ENCODE measurements at places on chromosomes 1 and 21.

GRCh38 chr21:31604591-31605190 lies 54.8 kb upstream of the SOD1 start:
- DNase-seq: no peak

GRCh38 chr21:14687268-14687625 lies 141.1 kb upstream of the SAMSN1 start:
- DNase-seq: no peak

DNA sequence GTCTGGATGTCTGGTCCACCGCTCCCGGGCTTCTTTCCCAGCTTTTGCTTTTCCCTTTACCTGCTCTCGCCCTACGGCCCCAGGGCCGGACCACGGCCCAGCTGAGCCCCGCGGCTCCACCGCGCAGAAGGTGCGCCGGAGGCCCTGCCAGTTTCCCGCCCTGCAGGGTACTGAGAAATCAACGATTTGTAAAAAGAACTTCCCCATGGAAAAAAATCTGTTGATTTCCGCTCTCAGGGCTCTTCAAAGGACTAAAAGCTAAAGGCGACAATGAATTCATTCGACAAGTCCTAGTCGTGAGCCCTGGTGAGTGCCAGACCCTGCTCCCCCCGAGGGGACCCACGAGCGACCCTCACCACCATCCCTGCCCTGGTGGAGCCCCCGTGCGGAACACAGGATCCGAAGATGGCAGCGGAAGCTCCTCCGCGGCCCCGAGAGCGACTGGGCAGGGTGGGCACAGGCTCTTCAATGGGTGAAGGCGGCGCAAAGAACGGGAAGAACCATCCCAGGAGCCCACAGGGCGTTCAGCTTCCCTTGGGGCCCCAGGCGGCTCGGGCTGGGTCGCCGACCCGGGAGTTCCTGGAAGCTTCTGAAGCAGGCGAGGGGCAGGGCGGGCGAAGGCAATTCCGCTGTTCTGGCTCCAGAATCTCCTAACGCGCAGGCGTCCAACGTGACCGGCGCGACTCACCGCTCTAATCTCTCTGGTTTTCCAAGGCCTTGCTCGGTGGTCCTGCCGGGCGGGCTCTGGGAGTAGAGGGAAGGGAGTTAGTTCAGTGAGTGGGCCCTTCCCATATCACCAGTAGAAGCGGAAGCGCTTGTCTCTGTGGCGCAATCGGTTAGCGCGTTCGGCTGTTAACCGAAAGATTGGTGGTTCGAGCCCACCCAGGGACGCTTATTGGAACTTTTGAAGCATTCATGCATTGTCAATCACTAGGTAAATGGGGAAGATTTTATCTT lies 6.6 kb upstream of the RNU1-2 start:
- DNase-seq: no peak

DNA sequence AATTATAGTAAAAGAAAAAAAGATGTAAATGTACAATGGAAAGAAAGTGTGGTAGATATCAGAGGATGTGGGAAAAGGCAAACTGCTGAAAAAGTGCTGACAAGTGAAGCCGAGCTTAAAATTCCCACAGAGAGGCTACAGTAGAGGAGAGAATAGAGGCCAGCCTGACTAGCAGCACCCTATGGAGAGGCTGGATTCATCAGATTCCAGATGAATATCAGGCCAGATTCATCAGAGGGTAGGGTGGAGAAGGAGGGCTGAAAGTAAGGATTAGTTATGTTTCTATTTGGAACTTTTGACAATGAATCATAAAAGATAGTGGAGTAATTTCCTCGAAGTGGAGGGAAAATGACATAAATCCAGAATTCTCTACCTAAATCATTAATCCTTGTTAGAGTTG lies 60.4 kb upstream of the NEK7 start:
- DNase-seq: no peak

DNA sequence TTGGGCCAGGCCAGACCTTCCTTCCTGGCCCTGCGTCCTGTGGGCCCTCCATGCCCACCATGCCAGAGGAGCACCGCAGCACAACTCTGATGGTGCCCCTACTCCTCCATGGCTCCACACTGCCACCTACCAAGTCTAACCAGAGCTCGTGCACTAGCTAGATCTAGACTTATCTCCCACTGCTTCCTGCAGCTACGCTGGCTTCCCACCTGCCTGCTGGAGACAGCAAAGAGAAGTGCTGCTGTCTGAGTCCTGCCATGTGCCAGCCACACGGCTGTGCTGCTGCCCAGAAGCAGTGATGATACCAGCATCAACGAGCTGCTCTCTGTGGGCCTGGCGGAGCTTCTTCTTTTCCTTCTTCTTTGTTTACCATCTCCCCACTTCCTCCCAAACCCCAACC lies 4.5 kb downstream of the GUCA2B start:
- DNase-seq: no peak

DNA sequence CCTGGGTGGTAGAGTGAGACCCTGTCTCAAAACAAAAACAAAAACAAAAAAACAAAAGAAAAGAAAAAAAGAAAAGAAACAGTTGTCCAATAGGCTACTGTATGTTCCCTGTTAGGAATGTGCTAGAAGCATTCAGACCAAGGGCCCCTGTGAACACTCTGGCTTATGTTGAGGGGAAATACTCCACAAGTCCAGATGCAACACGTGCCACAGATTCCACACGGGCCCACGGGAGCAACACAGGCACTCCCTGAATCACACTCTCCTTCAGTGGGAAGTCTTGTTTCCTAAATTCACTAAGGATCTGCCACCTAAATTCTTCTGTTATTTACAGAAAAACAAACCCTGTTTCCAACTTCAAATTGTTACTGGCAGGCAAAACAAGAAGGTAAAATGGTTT lies 291.1 kb downstream of the PCP4 start:
- no peak for DNase-seq

- DNase-seq: no peak
Measured at GRCh38 chr1:52542085-52542688, 10.7 kb downstream of the TUT4 start.

DNA sequence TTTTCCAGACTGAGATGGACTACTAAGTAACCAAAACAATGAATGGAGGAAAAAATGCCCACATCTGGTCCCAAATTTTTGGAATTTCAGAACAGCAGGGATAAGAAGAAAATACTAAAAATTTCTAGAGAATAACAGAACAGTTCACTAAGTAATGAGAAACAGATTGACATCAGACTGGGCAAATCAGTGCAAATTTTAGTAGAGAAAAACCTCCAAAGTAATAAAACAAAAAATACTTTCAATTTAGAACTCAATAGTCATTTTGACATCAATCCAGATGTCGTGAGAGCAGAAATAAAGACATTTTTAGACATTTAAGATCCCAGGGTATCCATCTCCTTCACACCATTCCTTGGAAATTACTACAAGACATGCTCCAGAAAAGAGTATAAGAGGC lies 39.3 kb downstream of the CRP start:
- DNase-seq: peak; percentile 38

DNA sequence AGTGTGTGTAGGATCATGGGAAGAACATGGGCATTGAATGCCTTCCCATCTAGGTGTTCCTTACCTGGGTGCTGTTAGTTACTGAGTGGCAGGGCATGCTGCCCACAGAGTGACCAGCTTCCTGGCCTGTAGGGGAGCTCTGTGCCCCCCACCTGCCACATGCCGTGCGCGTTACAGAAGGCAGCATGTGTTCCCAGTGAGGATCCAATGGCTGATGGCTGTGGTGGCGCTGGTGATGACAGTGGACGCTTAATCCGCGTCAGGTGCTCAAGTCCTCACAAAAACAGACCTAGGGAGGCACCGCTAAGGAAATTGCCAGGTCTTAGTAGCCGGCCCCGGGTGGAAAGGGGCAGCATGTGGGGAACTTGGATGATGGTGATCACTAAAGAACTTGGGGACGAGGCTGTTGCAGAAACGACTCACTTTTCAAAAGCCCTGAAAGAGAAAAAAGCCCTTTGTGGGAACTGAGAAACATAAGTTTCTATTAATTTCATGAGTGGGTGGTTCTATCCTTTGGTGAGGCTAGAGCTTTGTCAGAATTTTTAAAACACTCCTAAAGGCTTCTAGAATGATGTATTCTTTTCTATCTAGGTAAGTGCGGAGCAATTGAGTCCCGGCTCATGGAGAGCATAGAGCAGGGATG lies 93.2 kb downstream of the PRDM2 start:
- no peak for DNase-seq

- no peak for DNase-seq
Measured at GRCh38 chr1:180585994-180586359, 27.2 kb downstream of the OVAAL start.

GRCh38 chr1:169970114-169970513 lies 76.4 kb upstream of the SCYL3 start:
- no peak for DNase-seq

- DNase-seq: no peak
Measured at GRCh38 chr1:17851056-17851455, 95.9 kb downstream of the ACTL8 start.

DNA sequence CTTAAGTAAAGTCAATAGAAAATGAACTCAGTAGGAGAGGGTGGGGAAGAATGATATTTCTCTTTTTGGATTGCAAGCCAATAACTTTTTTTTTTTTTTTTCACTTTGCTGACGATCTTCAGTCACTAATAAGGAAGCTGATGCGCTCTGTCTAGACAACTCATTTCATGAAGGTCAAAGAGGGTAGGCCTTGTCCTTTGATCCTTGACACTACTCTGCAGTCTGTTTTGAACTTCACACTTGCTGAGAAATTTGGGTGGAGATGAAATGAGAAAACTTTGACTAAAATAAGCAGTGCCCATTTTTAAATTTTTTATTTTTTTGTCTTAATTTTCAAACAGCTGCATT lies 20.9 kb upstream of the PLXNA2 start:
- no peak for DNase-seq

- DNase-seq: no peak
Measured at GRCh38 chr21:34205811-34206571, 132.6 kb downstream of the MRPS6 start.

GRCh38 chr1:219988387-219988786 lies 57.9 kb downstream of the EPRS1 start:
- no peak for DNase-seq
